Right renal pelvis (tissue), 4 donors: ENCODE measurements at places on chromosomes 3 and 15.

DNA sequence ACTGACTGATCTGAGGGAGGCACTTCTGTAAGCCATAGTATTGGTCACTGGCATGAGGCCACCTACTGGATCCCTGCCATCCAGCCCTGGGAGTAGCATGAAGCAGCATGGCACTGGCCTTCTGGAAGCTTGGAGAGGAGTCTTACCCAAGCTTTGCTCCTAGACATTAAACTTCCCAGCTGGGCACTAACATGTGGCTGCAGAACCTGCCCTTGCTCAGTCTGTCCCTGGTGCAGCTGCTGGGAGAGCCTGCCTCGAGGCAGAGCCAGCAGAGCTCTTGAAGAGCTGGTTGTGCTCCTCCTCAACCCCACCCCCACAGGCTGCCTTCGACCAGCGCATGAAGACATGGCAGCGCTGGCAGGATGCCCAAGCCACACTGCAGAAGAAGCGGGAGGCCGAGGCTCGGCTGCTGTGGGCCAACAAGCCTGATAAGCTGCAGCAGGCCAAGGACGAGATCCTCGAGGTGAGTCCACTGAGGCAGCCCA is 17.1 kb upstream of the SNX22 start:
- DNase-seq, result no peak

- no peak for DNase-seq
Observed at GRCh38 chr3:35784169-35784568, 144.8 kb downstream of the ARPP21 start.

DNA sequence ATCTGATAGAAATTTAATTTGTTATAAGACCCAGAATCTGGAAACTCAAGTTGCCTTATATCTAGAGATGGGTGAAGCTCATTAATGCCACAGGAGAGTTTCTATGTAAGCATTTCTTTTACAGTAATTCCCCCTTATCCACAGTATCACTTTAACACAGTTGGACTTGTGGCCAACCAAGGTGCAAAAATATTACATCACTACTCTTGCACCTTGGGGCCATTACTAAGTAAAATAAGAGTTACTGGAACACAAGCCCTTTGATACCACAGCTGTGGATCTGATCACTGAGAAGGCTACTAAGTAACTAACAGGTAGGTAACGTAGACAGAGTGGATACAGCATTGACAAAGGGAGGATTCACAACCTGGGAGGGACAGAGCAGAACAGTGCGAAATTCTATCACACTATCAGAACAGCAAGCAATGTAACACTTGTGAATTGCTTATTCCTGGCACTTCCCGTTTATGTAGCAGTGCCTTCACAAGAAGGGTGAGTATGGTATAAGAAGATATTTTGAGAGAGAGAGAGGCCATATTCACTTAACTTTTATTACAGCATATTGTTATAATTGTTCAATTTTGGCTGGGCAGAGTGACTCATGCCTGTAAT is 33.9 kb upstream of the TOPBP1 start:
- DNase-seq, result no peak

GRCh38 chr3:196016485-196016884 is 65.4 kb downstream of the TFRC start:
- no peak for DNase-seq

DNA sequence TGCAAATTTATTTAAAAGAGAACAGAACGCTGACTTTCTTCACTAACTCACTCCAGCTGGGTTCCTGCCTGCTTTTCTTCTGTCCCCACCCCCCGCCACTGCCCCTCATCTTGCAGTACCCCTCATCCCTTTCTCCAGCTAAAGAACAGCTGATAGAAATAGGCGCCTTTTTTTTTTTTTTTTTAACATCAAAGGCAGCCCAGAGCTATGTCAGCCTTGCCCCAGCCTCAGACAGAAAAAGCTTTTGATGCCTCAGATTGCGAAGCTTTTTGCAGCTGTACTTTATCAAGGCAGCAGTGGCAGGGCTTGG is 1.8 kb downstream of the CADPS start:
- DNase-seq, result no peak

- no peak for DNase-seq
Observed at GRCh38 chr3:59780209-59780608, 730.4 kb upstream of the CFAP20DC start.

DNA sequence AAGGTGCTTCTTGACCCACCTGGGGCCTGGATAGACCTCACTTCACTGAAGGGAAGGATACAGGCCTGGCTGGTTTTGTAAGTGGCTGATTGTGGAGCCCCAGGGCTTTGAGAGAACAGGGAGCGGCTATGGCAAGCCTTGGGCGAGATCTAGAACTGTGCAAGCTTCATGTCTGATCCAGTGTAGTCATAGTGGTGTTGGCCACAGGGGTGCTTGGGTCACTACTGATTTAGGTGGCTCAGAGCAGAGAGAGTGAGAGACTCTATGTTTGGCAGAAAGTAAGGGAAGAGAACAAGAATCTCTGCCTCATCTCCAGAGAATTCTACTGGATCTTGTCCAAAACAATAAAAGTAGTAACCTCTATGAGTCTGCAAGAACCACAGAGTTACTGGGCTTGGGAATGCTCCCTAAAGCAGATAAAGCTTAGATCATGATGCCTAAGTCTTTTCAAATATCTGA is 394.2 kb upstream of the EPHA3 start:
- no peak for DNase-seq

DNA sequence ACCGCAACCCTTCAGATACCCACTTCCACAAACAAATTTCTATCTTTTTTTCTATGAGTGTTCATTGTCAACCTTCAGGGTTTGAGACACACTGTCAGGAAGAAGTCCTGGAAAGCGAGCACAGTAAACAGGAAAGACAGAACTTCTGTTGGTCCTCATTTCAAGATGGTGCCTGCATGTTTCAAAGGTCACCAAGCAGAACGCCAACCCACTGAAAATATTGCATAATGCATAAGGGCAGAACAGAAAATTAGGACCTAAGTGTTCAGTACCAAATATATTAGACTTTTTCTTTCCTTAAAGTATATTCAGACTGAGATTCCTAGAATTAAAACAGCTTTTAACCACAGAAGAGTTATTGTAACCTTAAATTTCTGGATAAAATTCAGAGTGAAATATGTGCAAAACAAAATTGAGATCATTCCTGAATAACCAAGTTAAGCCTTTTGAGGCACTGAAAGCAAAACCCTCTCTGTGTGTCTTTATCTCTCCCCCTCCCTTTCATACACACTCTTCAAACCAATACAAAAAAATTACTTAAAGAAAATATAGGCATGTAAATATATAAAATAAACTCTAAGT is 387.8 kb upstream of the THBS1 start:
- no peak for DNase-seq
